ENCODE measurements at places on chromosomes 12 and 14.
A peak's percentile ranks its signal among the peaks of the same experiment; 100 is the strongest.

GRCh38 chr12:89721291-89721987, 12.8 kb upstream of the ATP2B1 start:
- no peak for DNase-seq

DNA sequence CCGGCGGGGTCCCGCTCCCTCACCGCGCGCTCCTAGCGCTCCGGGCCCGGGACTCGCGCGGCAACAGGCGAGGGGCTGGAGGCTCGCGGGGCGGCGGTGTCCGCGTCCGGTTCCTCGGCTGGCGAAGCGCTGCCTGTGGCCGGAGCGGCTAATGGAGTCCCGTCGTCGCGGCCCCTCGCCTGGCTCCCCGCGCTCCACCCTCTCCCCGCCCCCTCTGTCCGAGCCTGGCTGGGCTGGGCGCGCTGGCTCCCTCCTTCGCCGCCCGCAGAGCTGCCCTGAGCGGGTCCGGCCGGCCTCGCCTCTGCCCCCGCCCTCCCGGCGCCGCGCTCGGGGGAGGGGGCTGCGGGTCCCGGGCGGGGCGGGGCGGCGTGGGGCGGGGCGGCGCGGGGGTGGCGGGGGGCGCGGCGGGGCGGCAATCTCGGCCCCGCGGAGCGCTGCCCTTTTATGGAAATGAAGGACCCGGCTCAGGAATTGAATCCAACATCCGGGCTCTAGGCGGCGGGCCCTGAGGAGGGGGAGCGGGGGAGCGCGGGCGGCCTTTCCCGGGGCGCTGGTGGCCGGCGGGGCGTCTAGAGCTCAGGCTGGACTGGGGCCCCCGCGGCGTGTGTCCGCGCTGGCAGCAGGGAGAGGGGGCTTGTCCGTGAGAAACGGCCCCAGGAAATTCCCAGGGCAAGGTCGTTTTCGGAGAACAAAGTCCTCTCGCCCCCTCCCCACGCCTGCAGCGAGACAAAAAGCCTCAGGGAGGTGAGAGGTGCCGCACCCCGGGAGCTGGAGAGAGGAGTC, at the start of gene FERMT2:
Gene FERMT2 (minus strand): TSS at position 153 of the 783 bp plus-strand sequence. CDS start 482 bp downstream, outside the sequence.
- peak; percentile 36 for DNase-seq

GRCh38 chr12:59580050-59580449, 15.8 kb upstream of the SLC16A7 start:
- DNase-seq: no peak

GRCh38 chr12:110004598-110004997, 5.4 kb downstream of the ANKRD13A start:
- no peak for DNase-seq

DNA sequence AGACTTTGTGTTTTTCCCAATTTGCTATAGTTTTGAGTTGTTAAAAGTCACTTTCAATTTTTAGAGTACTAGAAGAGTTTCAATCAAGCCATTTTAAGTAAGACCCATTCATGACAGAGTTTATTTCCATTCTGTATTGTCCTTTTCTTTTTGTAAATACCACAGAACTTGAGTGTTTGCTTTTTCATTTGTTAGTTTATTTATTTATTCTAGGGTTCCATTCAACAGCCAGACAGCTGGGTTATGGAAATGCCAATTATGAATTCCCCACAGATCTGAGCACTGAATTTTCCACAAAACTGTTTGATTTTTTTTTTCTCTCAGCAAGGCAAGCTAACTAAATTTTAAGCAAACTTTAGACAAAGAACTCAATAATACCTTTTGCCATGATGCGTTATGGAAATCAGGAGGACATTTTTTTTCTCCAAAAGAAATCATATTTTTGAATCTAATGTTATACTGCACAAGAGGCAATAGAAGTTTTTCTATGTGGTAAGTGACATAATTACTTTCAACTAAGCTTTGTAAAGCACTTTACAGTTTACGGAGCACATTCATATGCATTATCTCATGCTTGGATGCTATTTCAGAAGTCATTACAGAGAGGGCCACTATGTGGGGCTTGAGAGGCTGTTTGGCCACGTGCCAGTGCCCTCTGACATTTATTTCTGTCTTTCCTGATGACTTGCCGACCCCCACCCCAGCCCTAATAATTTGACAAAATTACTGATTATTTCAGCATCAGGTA, 181.5 kb downstream of the VRK1 start:
- no peak for DNase-seq

DNA sequence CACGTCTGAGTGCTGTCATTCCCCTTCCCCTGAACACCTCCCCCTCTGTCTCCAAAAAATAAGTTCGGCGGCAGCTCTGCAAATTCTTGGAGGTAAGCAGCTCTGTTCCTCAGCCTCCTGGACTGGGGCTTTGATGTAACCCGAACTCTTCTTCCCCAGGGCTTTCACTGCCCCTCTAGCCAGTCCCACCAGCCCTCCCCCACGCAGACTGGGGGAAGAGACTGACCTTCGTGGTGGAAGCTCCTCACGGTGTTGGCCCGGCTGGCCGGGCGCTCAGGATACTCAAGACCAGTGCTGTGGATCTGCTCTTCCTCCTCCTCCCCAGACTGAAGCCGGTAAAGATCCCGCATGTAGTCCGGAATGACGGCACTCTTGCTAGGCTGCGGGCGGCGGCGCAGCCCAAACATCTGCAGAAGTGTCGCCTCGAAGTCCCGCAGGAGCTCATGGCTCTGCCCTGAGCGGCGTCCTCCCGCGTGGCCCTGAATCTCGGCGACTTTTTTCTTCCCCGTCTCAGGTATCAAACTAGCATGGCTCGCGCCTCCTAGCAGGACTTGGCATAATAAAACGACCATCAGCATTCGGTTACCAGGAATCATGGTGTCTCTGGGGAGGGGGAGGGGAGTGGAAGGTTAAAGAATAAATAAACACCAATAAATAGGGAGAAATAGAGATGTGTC, 4.9 kb downstream of the BMP4 start:
- DNase-seq: no peak

- no peak for DNase-seq
These were observed 79.9 kb upstream of the CD163 start for GRCh38 chr12:7583471-7583870.

DNA sequence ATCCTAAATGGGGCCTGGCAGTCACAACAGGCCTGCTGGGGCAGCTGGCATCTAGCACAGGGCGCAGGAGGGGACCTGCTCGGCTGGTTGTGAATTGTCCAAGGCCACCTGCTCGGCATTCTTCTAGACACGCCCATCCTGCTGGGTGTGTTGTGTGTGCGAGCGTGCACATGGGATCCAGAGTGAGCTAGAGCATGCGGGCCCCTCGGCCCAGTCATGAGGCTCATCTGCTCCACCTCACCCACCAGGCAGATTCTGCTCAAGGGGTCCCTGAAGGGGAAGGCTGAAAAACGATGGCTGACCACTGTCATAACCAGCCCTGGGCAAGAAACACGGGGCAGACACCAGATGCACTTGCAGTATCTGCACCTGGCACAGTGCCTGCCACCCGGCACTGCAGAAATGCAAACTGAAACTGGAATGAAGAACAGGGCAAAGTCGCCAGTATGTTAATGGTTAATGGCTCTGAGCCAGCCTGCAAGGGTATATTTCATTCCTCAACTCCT, 31.8 kb downstream of the MAX start:
- no peak for DNase-seq

Data from activated naive CD8-positive, alpha-beta T cell treated with anti-CD3 and anti-CD28 coated beads, Interleukin-2, amount 10 ng/mL, durations not matched to agents 7 days and 5 days (primary cell).